ENCODE measurements at places on chromosomes 12 and 14.

- DNase-seq, result no peak
Observed at GRCh38 chr14:67644428-67644827, 24.7 kb downstream of the ARG2 start.

DNA sequence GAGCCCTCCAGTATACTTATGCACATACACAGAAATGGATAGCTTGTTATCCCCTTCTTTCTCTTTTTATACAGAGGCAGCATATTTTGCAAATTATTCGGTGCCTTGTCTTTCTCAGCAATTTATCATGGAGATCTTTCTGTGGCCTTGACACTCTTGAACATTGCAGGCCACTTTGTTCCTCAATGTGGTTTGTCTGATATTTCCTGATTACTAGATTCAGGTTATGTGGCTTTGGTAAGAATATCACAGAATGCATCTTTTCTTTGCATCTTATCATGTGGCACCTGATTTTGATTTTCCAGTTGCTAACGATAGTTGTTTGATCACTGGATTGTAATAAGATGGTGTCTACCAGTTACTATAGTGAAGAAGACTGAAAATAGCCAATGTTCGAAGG lies 7.1 kb upstream of the SNRPF start:
- DNase-seq, result no peak

GRCh38 chr12:94560431-94561221 lies 89.7 kb downstream of the TMCC3 start:
- DNase-seq, result no peak

DNA sequence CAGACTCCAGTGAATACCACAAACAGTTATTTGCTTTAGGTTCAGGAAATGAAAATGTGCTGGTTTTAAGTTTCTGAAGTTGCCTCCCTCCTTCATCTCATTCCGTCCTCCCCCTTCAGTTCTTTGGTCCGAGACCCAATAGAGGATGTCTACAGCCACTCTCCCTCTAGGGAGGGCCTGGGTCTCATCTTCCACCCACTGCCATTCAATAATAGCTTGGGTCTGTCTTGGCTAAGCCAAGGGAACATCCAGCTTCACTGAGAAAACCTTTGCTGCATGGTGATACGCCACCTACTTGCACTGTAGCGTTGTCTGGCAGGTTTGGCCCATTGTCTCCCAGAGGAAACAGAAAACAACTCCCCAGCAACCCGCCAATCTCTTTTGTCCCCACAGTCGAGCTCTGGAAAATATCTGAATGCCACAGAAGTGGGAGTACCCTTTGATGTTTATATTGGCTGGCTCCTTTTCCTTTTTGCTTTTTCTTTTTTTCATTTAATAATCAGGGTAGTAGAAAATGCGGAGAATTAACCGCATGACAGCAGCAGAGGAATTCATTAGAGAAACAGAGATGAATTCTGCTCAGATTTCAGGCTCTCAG lies 380.1 kb downstream of the RAD51B start:
- no peak for DNase-seq

DNA sequence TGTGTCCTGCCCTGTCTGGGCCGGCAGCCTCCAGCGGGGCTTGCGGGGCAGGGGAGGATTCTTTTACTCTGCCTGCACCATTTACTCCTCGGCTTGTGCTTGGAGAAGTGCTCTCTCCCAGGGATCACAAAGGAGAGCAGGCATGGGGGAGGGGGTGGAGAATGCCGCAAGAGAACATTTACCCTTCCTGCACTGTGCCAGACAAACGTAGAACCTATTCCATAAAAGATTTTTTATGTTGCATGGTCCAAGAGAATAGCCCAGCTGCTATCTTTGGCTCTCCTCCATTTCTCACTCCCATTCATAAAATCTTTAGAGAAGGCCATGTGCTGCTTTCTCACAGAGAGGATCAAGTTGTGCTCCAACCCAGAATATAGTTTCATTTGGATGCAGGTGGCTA lies 159.4 kb downstream of the SPTSSA start:
- DNase-seq, result no peak

GRCh38 chr12:53791735-53792326 lies 40.1 kb upstream of the CISTR start:
- peak; percentile 43 for DNase-seq

DNA sequence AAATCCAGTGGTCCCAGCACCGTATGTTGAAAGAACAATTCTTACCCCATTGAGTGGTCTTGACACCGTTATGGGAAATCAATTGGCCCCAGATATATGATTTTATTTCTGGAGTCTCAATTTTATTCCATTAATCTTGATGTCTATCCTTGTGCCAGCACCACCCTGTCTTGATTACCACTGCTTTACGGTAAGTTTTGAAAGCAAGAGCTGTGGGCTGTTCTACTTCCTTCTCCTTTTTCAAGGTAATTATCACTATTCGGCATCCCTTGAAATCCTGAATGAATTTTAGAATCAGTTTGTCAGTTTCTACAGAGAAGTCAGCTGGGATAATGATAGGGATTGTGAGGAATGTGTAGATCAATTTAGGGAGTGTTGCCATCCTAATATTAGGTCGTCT lies 160.8 kb upstream of the SFSWAP start:
- DNase-seq, result no peak

- DNase-seq, result no peak
Observed at GRCh38 chr12:103834942-103835341, 6.1 kb downstream of the NT5DC3 start.

DNA sequence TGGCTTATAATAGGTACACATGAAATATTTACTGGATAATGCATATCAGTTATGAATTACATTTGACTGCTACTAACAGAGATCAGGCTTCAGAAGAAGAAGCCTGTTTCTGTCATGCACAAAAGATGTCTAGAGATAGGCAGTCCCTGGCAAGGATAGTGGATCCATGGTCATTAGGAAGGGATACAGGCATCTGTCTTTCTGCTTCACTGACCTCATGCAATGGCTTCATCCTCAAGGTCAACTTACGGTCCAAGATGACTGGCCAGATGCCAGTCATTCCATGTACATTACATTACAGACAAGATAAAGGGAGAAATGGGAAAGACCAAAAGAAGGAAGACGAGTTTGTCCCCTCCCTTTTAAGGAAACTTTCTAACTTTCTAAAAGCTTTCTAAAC lies 94.0 kb downstream of the NUAK1 start:
- DNase-seq, result no peak

GRCh38 chr14:57493467-57494181 lies at the start of gene CCDC198:
TSS of gene CCDC198 (minus strand) at chr14:57493857. CDS start at chr14:57493715, 142 bp downstream.
- no peak for DNase-seq

DNA sequence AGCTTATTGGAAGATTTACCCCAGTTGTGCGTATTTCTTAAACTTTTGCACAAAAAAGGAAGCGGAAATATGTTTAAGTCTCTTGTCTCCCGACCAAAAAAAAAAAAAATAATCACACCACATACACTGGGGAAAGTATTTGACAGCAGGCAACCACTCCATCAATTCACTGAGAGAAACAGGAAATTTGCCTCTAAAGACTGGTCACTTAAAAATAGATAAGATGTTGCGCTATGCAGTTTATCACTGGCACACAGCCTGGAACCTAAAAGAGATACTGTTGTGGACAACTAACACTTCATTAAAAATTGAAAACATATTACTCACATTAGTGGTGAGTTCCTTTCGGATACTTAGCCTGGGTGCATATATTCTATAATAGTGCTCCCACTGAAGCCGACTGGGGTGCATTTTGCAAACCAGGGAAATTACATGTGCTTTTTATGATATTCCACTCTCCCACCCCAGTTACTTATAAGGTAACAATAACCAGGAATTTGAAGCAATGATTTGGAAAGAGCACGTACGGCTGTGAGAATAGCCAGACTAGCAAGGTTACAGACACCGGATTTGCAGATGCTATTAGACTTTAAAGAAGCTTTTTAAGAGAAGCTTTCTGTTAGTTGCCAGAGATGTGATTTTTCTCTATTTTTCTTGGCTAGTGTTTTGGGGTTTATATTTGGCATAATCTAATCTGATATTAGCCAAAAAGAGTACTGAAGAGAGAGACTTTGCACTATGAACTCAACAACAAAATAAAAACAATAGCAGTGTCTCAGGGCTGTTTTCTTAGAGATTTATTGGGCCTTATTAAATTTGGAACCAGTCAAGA lies 311.5 kb downstream of the NOVA1 start:
- DNase-seq, result no peak

DNA sequence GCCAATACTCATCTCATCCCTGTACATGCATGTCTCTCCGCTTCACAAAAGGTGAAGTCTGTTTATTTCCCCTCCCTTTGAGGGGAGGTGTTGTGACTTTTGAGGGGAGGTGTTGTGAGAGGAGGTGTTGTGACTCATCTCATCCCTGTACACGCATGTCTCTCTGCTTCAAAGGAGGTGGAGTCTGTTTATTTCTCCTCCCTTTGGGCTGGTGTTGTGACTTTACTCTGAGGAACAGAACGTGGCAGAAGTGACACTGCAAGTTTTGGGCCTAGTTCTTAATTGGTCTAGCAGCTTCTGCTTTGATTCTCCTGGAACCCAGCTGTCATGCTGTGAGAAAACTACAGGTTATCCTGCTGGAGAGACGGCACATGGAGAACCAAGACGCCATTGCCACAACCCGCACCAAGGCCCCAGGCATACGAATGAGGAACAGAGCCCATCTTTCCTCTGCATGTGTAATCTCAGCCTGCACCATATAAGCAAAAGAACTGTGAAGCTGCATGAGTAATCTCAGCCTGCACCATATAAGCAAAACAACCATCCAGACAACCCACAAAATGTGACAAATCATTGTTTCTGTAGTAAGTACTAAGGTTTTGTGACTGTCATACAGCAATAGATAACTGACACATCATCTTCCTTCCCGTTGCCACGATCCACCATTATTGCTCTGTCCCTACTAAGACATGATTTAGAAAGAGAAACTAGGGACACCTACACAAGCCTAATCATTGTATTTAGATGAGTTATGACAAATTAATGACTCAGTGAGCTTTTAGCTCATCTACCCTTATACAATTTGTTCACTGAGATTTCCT lies 30.0 kb downstream of the GALNT4 start:
- DNase-seq, result peak; percentile 73

DNA sequence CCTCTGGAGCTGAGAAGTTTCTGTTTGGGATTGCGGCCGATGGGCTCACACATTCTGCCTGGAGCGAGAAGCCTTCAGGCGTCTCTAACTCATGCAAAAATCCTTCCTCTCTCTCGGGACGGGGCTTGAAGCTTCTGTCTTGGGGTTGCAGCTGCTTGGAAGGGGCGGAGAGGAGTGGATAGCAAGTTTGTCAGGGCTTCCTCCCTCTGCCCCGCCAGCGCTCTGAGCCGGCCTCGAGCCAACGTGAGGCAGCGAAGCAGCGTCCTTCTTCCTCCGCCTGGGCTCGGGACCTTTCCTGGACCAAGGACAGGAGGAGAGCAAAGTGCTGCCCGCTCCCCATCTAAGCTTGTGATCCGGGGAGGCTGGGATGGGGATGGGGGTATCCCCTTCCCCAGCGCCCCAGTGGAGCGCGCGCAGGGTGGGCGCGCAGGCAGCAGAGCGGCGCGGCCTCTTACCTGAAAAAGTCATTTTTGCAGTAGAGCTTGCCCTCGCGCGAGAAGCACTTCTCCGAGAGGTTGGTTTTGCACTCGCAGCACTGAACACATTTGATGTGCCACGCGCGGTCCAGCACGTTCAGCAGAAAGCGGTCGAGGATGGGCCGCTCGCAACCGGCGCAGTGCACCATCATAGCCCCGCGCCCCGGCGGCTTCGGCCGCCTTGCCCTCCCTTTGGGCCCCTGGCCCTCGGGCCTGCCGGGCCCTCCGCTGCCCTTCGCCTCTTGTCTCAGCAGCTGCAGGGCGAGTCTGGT lies 626 bp downstream of the LHX5 start:
- no peak for DNase-seq

- DNase-seq, result peak; percentile 36
Observed at GRCh38 chr12:85468356-85469157, 188.5 kb downstream of the ALX1 start.

DNA sequence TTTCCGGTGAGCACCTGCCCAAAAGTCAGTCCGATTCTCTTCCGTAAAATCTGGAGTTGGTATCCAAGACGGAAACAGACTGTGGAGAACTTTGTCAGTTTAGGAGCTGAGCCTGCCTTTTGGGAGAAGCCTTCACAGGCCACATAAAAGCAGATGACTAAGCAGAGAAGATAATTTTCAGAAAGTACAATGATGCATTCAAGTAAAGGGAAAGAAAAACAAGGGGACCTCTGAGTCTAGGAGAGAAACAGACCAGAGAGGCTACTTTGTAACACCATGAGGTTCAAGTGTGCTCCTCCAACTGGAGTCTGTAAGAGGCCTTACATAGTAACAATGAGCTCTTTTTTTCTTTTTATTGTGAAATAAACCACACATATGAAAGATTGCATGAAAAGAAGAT lies 21.1 kb downstream of the TMED8 start:
- no peak for DNase-seq

- DNase-seq, result no peak
Observed at GRCh38 chr12:38411946-38412345, 95.4 kb downstream of the ALG10B start.

- no peak for DNase-seq
Observed at GRCh38 chr12:80702889-80703805, 4.3 kb upstream of the MYF6 start.

DNA sequence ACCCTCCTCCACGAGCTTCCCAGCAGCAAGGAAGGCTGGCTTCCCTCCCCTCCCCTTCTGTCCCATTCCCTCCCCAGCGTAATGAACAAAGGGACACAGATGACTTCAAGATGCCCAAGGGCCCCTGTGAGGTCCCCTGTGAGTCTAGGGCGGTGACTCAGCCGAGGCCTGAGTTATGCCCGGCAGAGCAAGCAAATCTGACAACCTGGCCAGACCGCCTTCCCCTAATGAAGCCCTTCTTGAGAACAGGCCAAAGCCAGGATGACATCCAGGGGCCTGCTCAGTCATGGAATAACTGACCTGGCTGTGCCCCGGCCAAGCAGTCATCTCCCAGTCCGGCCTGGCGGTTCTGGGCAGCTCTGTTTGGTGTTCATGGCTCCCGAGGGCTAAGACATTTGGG lies 89.2 kb downstream of the DICER1 start:
- no peak for DNase-seq

DNA sequence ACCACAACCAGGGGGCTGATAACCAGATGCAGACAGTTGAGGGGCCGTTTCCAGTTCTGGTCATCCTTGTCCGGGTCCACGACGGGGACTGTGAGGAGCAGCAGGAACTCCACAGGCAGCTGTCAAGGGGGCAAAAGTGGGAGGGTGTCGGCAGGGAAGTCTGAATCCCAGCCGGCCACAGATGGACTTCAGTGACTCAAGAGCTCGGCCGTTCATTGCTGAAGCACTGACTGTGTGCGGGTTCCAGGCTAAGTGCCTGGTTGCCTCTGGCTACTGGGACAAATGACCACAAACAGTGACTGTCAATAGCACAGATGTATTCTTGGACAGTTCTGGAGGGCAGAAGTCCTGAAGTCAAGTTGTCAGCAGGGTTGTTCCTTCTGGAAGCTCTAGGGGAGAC lies 19.6 kb downstream of the SLC8B1 start:
- no peak for DNase-seq

All from activated T-cell treated with anti-CD3 and anti-CD28 coated beads, Interleukin-2, amount 50 U/mL, for 24 hours (primary cell).